ENCODE measurements at places on chromosomes 16 and 17.
A peak's percentile ranks its signal among the peaks of the same experiment; 100 is the strongest.

GRCh38 chr16:75116081-75116910, at the start of gene LDHD:
Gene LDHD, minus strand, starts transcription at chr16:75116780. Its CDS starts 60 bp downstream, at chr16:75116720.
- no peak for DNase-seq

- DNase-seq, result no peak
Observed at GRCh38 chr16:69840975-69841374, 78.8 kb downstream of the WWP2 start.

GRCh38 chr17:68057531-68057952, 22.0 kb downstream of the KPNA2 start:
- DNase-seq, result no peak

DNA sequence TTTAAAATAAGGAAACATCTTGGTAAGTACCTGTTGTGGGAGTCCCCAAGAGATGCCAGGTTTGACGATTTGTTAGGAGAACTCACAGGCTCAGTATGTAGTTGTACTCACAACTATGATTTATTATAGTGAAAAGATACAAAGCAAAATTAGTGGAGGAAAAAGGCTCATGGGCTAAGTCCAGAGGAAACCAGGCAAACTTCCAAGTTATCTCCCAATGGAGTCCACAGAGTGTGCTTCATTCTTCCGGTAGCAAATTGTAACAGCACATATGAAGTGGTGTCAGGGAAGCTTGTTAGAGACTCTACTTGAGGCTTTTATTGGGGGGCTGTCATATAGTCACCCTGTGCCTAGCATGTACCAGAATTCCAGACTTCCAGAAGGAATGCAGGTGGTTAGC, 2.3 kb downstream of the DDX19A start:
- DNase-seq, result no peak

DNA sequence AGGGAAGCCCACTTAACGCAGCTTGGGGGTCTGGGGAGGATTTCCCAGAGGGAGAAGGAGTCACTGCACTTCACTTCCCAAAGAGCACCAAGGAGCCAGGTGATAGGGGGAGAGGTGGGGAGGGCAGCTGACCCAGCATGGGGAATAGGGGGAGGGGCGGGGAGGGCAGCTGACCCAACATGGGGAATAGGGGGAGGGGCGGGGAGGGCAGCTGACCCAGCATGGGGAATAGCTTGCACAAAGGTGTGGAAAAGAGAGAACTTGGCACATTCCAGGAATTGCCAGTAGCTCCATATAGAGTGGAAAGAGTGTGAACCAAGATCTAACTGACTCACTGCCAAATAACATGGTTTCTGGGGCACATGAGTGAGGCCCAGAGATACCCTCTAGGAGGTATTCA, 110.3 kb downstream of the CCT6B start:
- no peak for DNase-seq

DNA sequence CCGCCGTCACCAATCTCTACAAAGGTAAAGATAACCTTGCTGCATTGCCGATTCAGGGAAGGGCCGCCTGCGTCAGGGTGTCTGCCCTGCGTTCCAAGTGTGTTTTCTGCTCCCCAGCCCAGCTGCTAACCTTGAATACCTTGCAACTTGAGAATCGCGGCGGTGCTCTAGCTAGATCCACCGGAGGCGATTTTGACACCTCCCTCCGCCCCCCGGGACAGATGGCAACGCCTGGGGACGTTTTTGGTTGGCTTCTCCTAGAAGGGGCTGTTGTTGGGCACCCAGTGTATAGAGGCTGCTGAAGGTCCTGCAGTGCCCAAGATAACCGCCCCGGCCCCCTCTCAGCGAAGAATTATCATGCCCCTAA, 1.5 kb downstream of the HAPSTR1 start:
- peak; percentile 63 for DNase-seq

DNA sequence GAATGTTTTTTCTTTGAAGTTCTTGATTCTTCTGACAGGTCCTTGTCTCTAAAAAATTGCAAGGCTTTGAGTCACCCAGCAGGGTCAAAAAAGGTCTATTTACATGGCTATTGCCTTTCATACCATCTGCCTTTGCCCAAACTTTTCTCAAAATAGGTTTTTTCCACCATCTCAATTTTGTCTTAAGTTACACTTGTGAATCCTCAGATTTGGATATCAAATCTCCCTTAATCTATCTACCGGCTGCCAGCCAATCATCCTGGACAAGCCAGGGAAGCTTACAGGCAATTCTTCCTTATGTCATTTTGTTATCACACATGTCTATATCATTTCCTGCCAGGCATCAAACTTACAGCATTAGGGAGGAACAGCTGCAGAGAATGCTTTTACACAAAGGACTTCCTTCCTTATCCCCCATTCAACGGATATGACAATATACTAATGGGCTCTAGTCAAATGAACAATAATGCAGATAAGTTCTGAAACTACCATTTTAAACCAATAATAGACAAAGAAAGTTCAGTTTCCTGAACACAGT, 104.1 kb upstream of the CORO6 start:
- DNase-seq, result peak; percentile 94

DNA sequence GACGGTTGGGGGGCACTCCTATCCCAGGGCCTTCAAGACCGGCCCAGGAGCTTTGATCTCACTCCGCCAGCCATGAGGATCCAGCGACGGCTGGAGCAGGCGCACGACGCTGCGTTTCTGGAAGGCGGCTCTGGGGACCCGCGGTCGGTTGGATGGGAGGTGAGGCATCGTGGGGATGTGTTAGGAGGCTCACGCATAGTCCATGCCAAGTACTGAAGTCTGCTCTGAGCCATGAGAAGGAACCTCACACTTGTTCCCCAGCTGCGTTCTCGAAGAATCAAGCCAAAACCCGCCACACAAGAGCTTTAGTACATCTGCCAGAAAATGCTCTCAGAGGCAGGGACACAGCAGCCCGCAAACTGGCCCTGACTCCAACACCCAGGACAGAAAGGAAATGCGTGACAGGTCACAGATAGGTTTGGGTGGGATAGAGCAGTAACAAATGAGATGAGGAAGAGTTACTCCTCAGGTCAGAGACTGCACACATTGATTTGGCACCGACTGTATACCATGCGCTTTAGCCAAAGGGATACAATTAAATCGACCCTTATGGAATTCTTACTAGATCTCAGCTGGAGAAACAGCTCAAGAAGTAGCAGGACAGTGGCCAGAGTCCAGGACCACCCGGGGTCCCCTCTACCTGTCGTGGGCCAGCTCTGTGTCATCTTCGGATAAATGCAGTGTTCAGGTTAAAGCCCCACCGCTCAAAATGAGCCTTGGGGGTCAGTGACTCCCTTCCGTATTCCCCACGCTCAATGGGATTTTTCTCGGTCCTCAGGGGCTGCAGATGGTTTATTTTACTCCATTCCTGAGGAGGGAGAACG, 6.7 kb upstream of the GSG1L start:
- no peak for DNase-seq

DNA sequence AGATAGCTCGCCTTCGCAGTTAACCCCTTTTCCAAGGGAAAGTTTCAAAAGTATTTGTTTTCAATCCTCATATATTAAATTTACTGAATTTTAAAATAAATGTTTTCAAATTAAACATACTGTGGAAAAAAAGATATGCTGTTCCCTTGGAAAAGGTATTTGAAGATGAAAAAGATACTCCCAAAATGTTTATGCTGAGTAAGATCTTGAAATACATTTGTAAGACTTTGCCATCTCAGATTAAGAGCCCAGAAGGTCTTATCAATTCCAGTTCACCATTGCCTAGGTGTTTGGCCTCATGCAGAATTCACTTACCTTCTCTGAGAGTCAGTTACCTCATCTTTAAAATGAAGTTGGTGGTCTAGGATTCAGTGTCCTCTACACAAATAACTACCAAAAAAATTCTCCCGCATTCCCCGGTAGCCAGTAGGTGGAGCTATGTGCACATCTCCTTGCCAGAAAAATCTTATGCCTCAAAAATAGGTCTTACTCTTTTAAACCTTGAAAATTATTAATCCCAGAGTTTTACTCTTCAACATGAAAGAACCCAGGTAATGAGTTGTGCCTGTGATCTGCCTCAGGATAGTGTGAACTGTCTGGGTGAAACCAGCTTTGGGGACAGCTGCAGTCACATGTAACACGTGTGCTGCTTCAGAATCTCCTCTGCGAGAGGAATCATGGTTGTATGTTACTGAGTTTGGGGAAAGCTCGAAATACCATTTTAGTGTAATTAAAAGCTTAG, 178.3 kb downstream of the MRTFB start:
- peak; percentile 52 for DNase-seq

DNA sequence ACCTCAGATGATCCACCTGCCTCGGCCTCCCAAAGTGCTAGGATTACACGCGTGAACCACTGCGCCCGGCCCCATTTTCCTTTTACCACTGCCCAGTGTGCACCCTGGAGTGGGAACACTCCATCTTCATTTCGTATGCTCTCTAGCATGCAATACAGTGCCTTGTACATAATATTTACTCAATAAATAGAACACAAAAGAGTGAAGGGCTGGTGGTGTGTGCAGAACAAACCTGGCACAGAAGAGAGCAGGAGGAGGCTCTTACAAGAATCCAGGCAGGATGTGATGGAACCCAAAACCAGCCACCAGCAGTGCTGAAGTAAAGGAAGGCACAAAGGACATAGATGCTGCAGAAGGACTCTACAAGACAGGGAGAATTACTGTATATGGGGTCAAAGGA, 7.3 kb downstream of the KRT37 start:
- DNase-seq, result no peak

- no peak for DNase-seq
Observed at GRCh38 chr16:53372992-53373871, 61.0 kb upstream of the RBL2 start.

DNA sequence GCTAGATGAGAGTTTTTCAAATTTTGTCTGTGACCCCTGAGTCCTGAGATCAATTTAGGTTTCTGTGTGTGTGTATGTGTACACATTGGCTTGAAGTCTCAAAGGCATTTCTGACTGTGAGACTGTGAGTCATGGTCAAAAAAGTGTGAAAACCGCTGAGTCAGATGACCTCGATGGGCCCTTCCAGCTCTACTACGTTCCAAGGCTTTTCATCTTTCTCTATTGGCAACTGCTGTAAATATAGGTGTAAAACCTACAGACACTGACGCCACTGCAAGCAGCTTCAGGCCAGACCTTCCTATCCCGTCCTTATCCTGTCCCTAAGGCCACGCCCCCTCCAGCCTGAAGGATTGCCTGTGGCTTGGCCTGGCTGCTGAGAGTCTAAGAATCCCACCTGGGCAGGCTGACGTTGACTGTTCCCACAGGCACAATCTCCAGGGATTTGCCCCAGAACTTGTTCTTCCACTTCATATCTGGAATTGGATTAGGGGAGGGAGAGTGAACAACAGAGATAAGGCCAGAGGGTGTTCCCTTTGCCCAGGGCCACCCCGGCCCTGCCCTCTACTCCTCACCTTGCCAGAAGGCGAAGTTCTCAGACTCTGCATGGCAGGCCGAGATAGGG, 11.3 kb downstream of the OSBPL7 start:
- no peak for DNase-seq

GRCh38 chr16:86067516-86067915, 168.6 kb downstream of the IRF8 start:
- DNase-seq, result no peak

DNA sequence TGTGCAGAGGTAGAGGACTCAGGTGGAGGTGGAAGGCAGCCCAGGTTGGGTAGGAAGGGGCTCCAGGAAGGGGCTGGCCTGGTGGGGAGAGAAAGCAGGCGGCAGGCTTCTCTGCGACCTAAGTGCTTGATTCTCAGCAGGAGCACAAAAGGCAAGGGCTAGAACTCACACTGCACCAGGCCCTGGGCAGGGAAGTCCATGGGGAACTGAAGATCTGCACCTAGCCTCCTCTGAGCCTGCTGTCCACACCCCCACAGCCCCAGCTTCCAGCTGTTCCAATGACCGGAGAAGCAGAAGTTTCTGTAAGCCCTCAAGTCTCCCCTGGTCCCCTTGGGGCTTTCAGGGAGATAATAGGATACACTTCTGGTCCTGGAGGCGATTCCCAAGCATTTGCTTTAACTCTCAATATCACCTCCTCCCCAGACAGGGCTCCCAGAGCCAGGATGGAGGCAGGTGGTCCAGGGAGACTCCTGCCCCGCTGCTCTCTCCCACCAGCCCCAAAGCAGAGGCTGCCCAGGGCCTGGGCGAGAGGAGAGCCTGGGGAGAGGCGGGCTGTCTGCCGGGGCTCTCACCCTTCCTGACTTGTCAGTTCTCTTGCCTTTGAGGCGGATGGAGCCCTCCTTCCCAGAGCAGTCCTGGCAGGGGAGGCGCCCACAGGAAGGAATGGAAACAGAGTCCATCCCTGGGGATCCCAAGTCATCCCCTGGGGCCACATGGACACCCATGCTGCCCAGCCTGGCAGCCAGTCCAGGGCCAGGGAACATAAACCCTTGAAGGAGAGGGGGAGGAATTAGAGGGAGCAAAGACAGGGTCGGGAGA, 126.0 kb downstream of the RBFOX3 start:
- peak; percentile 29 for DNase-seq

- no peak for DNase-seq
Observed at GRCh38 chr17:47288531-47289116, 35.0 kb downstream of the ITGB3 start.

GRCh38 chr16:47638175-47638574, 177.0 kb downstream of the PHKB start:
- DNase-seq, result no peak

- no peak for DNase-seq
Observed at GRCh38 chr17:81911969-81912368, 770 bp upstream of the PCYT2 start.

GRCh38 chr17:44356241-44356640, 7.4 kb downstream of the FAM171A2 start:
- DNase-seq, result no peak

GRCh38 chr16:57310801-57311200, 26.3 kb upstream of the PLLP start:
- DNase-seq, result no peak

DNA sequence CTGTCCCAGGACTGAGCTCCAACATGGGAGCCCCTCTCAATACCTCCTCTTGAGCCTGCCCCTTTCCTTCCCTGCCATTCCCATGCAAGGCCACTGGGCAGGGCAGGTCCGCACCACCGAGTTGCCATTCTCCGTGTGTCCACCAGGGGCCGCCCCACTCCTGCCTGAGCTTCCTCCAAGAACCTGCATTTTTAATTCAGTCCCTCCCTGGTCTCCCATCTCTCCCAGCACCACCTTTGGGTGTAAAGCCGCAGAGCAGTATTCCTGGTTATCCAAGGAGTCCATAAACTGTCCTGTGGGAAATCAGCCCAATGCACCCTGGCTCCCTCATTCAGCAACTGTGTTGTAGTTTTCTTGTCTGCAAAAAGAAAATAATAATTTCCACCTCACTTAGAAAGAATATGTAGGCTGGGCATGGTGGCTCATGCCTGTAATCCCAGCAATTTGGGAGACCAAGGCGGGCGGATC, 15.9 kb upstream of the ANKRD40CL start:
- DNase-seq, result peak; percentile 83

GRCh38 chr16:82972331-82972919, 345.7 kb downstream of the CDH13 start:
- no peak for DNase-seq
